ENCODE measurements at places on chromosomes 5 and 9.

DNA sequence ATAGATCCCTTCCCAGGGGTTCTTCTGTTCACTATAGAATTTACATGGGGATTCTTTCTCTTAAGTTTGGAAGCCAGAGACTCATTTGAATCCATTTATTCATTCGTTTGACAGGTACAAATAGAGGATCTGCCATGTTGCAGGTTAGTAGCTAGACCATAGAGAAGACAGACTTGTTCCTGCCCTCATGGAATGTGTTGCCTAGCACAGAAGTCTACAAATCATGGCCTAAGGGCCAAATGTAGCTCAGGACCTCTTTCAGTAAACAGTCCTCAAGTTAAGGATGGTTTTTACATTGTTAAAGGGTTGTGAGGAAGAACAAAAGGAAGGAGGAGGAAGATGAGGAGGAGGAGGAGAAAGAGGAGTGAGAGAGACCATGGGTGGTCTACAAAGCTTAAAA is 114.7 kb upstream of the SLC44A1 start:
- no peak for DNase-seq

GRCh38 chr5:73376618-73377170 is 71.9 kb downstream of the FOXD1 start:
- no peak for DNase-seq

DNA sequence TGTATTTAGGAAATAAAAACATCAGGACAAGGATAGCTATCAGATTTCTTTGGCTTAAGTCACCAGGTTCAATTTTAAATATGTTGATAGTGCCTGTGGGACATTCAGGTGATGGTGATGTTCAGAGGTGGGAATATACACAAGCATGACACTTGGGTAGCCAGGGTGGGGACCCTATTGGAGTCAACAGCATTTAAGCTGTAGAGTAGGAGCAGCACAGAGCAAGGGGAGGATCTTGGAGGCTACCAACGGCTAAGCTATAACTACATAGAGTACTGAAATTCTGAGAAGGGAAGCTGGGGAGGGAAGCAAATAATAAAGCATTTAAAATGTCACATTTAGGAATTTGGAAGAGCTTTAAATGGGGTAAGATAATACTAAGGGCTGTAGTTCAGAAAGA is 177.7 kb downstream of the CPLANE1 start:
- DNase-seq, result no peak

- no peak for DNase-seq
Observed at GRCh38 chr5:74935752-74936091, 69.5 kb upstream of the FAM169A start.

- DNase-seq, result no peak
Observed at GRCh38 chr9:97237311-97237786, 70.1 kb upstream of the CCDC180 start.

GRCh38 chr9:99030610-99031109 is 74.3 kb upstream of the TGFBR1 start:
- DNase-seq, result no peak

GRCh38 chr5:14240359-14240758 is 97.2 kb downstream of the TRIO start:
- DNase-seq, result no peak

GRCh38 chr9:6673326-6674025 is 27.9 kb upstream of the GLDC start:
- no peak for DNase-seq

DNA sequence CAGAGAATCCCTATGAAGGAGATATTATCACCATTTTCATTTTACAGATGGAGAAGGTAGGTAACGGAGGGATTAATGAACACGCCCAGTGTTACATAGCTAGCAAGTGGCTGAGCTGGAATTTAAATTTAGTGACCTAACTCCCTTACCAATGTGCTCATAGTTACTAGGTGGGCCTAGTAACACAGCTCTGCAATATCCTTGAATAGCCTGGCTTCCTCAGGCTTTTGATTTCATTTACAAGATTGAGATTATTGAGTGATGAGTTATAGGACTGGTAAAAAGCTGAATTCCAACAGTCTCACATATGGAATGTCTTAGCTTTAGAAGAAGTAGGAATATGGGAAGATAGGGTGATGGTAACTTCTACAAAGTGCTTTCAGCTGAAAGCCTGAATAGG is 336.3 kb upstream of the KIF2A start:
- DNase-seq, result no peak

GRCh38 chr5:77561965-77562364 is 69.8 kb upstream of the WDR41 start:
- no peak for DNase-seq

DNA sequence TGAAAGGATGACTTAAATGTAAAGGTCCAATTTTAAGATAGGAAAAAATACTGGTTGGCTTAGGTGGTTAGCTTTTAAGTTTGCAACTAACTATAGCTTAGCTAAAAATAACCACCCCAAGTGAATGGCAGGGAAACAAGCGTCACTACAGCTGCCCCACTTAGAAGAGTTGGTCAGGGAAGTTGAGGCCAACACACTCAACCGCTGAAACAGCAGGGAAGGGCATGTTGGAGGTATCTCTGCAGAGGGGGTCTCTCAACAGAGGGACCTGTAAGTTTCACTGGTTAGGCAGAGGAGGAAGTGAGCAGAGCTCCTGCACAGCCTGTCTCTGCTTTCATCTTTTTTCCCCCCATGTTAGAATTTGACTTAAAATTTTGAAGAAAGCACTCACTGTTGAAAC is 75.3 kb downstream of the LHFPL2 start:
- DNase-seq, result no peak

- no peak for DNase-seq
Observed at GRCh38 chr5:18159331-18159730, 525.1 kb downstream of the TAF11L14 start.

GRCh38 chr5:90267646-90268045 is 141.9 kb downstream of the CETN3 start:
- no peak for DNase-seq

DNA sequence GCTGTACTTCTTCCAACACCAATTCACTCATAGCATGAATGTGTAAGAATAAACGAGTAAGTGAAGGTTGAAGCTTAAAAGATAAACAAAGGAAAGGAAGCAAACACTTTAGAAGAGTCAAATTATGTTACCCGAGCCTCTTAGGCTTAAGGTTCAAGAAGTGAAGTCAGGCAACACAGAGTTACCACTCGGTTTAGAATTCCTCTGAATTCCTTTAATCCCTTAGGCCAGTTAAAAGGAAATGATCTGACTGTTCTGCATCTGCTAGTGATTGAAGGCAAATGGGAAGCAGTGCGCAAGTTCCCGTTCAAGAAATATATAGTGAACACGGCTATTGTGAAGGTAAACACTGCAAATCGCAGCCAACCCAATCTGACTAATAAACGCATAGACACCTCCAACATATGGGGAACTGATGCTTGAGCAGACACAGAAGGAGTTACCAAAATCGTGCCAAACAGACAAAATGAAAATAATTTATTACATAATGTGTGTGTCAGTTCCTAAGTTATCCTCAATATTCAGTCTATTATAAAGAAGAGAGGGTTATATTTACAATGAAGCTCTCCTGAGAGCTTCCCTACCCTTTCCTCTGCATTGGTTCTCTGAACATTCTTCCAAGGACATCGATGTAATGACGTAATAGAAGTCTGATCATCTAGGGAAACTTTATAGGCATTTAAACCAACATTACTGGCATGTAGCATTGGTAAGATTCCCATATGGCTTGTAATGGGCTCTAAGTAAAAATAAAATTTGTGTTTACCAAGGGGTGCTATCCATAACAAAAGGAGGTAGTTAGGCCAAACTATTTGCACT is 837.1 kb upstream of the ZNF608 start:
- no peak for DNase-seq

DNA sequence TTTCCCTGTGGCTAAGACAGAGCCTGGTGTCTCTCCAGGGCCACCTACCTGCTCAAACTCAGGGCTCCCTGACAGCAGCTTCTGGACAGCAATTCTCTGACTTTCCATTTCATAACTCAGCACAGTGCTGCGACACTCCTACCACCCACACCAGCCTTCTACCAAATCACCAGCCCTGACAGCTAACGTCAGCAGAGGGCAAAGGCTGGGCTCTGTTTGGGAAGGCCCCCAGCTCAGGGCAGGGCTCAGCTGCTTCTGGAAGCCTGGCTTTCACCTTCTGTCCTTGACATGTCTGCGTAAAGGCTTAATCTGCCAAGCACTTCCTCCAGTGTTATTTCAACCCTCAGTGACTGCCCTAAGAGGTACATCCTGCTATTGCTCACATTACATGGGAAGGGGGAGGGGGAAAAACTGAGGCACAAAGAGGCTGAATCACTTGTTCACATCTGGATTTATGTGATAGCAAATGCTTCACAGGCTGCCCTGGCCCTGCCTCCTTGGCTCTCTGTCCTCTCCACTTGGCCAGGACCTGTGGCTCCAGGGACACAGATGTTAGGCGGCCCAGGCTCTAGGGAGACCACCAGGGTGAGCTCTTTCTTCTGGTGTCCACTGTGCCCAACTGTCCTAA is 102.5 kb upstream of the PANK3 start:
- DNase-seq, result no peak

DNA sequence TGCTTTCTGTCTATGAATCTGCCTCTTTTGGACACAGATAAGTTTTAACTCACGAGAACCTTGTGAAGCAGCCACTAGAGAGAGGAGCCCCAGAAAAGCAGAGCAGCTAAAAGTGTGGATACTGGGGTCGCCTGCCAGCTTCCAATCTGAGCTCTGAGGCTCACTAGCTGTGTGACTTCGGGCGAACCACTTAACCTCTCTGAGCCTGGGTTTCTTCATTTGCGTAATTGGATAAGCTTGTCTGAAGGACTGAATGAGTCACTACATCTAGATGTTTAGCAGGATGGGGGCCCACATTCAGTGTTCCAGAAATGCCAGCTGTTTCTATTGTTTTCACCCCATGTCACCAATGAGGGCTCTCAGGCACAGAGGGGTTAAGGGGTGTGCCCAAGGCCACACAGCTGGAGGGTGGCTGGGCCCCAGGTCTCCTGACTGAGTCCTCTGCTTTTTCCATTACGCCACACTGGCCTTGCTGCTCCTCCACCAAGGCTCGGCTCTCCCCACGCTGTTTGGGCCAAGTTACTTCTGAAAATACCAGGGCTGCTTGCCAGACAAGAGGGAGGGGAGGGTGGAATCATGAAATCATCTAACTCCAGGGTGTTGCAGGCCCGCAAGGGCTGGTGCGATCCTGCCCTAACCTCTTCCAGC is 36.2 kb downstream of the SH3PXD2B start:
- no peak for DNase-seq

GRCh38 chr9:91949946-91950664 is at the start of gene ROR2:
Gene ROR2, minus strand, starts transcription at chr9:91950228.
- DNase-seq, result no peak

DNA sequence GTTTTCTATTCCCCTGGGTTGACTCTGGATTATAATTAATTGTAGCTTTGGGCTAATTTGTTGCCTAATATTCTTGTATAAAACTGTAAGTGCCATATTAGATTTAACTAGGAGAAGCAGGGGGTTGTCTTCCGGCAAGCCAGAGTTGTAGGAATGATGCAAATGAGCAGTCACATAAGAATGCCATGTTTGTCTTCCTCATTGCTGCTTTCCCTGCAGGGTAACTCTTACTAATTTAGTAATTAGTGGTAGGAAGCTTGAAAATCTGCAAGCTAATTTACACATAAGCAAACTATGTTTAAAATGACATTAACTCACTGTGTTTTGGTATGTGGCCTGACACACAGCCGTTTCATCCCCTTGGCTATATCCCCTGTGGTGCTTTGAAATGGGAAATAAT is 527.8 kb downstream of the KCTD16 start:
- no peak for DNase-seq

DNA sequence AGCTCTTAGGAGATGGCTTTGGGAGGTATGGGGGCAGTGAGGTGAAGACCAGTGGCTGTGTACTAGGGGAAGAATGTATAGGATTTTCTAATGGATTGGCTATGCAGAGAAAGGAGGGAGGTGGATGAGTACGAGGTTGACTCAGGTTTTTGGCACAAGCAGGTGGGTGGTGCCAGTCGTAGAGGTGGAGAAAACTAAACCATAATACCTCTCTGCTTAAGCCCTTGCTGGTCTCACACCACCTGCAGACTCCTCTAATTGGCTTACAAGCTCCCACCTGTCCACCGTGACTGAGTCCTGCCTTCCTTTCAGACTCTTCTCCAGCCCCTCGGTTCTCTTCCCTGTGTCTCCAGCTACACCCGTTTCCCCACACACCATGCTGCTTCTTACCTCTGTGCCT is 521.7 kb upstream of the CLINT1 start:
- no peak for DNase-seq

DNA sequence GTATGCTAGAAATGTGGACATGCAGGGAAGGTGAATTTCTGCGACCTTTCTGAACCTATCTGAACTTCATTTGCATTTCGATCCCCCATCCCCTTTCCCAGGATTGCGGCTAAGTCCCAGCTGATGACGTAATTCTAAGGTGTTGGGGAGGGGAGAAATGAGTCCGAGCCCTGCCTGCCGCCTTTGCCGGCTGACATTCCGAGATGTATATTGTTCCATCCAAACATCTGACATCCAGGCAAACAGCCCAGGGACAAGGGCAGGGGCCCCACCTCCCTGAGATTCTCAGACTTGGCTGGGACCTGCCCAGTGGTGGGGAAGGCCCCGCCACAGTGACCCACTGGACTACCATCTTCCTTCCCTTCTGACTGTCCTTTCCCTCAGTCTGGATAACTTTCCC is 494.6 kb downstream of the ENC1 start:
- no peak for DNase-seq

GRCh38 chr9:79195879-79196278 is 375.9 kb upstream of the TLE4 start:
- DNase-seq, result no peak

- DNase-seq, result no peak
Observed at GRCh38 chr5:120162321-120162720, 301.8 kb upstream of the PRR16 start.

- no peak for DNase-seq
Observed at GRCh38 chr9:135665795-135666189, 2.7 kb downstream of the LCN9 start.

DNA sequence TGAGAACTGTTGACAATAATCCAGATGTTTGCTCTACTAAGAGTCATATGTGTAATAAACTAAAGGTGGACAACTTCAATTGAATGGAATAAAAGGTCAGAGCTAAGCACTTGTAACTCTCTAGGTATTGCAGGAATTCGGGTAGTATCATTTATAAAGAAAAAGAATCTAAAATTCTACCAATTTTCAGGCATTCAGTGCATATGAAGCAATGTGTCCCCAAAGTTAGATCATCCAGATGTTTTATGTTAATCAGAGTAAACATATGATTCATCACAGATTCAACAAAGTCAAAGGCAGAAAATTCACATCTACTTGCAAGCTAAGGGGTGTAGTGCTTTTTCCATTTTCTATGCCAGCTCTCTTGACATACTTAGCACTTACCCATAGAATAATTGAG is 477.1 kb downstream of the PDE4D start:
- DNase-seq, result no peak

- no peak for DNase-seq
Observed at GRCh38 chr9:72396247-72397091, 31.5 kb upstream of the ZFAND5 start.

GRCh38 chr9:120692901-120693699 is 21.2 kb downstream of the MEGF9 start:
- no peak for DNase-seq

- DNase-seq, result no peak
Observed at GRCh38 chr5:134460551-134460950, 48.9 kb upstream of the CDKN2AIPNL start.

- DNase-seq, result no peak
Observed at GRCh38 chr9:105023788-105024187, 95.8 kb upstream of the ABCA1 start.
